Psoas muscle (tissue), 8 donors: ENCODE measurements at places on chromosomes 12 and 14.

DNA sequence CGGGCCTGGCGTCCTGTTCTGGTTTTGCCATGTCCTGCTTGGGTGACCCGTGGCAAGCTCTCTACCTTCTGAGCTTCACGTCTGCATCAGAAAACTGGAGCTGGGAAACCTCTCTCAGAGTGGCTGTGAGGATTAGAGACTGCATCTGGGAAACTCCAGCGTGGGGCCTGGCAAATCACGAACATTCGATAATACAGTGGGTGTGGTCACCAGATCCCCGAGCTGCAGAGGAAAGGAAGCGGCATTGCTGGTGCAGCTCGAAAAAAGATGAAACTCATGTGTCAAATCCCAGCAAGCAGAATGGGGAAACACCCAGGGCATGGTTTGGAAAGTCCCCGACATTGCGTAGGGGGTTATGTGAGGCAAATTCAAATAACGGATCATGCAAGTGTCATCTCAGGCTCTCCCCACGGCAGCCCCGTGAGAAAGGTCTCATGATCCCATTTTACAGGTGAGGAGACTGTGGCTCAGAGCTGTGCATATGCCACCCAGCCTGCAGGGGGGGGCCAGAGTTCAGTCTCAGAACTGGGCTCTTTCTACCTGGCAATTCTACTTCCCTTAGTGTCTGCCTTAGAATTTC lies 98.1 kb upstream of the VRK1 start:
- DNase-seq: no peak

- no peak for DNase-seq
Measured at GRCh38 chr12:6124411-6125309, at the start of gene VWF. Gene VWF (minus strand): TSS chr12:6124670. CDS start chr12:6123196, 1,474 bp downstream.

- no peak for DNase-seq
Measured at GRCh38 chr12:1657688-1658087, 28.7 kb downstream of the WNT5B start.

GRCh38 chr14:89626233-89626806 lies 209.3 kb upstream of the FOXN3 start:
- no peak for DNase-seq

DNA sequence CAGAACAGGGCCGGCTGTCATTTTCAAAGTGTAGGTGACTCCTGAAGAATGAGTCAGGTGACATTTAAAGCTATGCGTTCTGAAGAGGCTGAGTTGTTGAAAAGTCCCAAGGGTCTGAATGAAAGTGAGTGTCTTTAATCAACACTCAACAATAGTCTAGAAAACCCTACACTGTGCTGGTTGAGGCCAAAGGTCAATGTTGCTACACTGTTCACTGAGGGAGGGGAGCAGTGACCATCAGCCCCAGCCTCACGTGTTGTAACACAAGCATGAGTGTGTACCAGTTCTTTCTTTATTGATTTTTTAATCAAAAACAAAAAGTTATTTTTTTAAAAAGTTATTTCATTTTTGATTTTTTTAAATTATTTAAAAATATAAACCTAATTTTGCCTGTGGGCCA lies 418.8 kb upstream of the LRFN5 start:
- DNase-seq: no peak

- no peak for DNase-seq
Measured at GRCh38 chr12:89690925-89691324, 17.7 kb downstream of the ATP2B1 start.

GRCh38 chr14:99612071-99612737 lies 8.2 kb upstream of the CCDC85C start:
- DNase-seq: no peak

- peak; percentile 67 for DNase-seq
Measured at GRCh38 chr12:107320033-107320928, 226.9 kb upstream of the CRY1 start.

DNA sequence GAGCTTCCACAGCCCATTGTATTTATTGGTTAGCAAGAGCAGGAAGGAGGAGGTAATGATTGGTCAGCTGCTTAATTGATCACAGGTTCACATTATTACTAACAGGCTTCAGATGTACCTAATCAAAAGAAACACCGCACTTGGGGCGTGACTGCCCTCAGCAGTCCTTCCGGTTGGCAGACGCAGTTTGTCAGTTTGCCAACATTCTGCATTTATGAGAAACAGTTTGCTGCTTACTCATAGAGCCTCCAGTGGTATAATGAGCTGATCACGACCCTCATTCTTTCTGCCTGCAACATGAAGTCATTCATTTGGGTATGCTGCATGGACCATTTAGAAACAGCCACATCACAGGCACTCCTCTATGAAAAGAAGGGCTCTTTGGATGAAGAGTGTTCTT lies 42.5 kb upstream of the PPM1H start:
- no peak for DNase-seq

DNA sequence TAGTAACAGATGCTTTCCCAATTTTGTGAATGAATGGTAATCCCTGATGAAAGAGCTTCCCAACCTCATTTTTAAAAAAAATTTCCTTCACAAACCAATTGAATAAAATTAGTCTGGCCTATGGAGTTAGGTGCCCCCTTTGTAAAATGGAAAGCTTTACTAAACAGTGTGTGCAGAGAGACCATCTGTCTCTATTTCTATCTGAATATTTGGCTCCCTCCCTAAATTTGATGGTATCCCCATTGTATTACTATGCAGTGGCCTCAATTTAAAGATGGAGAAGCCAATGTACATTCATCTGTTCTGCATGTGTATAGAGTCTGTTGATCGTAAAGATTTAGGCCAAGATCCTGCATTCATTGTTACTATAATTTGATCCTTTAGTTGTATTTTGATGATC lies 397.7 kb upstream of the RGS6 start:
- DNase-seq: no peak

- peak; percentile 60 for DNase-seq
Measured at GRCh38 chr12:53098354-53098981, 1.0 kb downstream of the IGFBP6 start.
